ENCODE measurements at places on chromosomes 16 and 17. TPM values are rescaled to one million over a fixed set of nuclear protein-coding genes. Genes with fewer than 3 reads are reported as not detected.

- DNase-seq, result no peak
Measured at GRCh38 chr16:51880776-51881175, 666.2 kb downstream of the TOX3 start.

GRCh38 chr17:83191388-83192160, 112.2 kb downstream of the METRNL start:
- DNase-seq, result peak; percentile 11

DNA sequence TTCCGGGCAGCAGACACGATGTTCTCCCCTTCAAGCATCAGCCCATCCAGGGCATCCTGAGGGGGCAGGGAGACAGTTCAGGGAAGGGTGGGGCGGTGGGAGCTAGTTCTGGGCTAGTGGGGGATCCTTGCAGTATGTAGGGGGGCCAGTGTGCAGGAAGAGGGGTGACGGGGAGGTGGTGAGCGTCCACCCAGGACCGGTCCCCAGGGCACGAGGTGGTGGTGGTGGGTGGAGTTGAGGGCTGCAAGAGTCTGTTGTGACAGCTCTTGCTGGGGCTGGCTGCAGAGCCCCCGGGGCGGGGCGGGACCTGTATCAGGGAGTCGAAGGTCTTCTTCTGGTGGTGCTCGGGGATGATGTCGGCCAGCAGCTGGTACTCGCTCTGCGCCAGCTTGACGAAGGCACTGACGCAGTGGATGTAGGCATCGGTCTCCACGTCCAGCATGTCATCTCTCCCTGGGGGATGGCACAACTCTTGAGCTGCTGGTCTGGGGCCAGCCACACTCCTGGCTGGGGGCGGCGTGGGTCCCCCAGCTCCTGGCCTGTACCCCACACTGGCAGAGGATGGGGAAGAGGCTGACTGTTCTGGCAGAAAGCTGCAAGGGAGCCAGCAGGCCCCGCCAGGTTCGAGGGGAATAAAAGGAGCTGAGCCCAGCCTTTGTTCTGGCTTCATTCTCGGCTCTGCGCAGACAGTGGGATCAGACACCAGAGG, 10.0 kb downstream of the ZACN start:
- DNase-seq, result no peak

GRCh38 chr16:87960852-87961251, 9.6 kb downstream of the BANP start:
- DNase-seq, result no peak

Gene GPRC5C
- total RNA-seq, result 81.0 TPM

DNA sequence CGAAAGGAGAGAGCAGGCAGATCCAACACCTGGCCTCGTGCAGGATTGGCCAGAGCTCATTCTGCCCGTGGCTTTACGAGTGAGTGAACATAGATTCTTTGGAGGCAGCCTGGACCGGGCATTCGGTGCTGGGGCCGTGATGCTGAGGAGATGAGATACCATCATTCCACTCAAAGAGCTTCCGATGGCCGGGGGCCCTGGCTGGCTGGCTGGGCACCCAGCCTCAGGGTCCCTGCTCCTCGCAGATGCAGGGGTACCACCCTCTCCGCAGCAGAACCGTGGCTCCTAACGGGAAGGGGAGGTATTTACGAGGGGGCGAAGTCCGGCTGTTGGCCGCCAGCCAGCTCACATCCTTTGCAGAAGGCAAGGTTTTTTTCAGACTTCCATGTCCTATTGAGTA, 66.1 kb upstream of the FOXF1 start:
- DNase-seq, result no peak

Gene KCNAB3
- total RNA-seq, result 0.77 TPM

GRCh38 chr16:50953290-50953689, 197.8 kb downstream of the SALL1 start:
- no peak for DNase-seq

DNA sequence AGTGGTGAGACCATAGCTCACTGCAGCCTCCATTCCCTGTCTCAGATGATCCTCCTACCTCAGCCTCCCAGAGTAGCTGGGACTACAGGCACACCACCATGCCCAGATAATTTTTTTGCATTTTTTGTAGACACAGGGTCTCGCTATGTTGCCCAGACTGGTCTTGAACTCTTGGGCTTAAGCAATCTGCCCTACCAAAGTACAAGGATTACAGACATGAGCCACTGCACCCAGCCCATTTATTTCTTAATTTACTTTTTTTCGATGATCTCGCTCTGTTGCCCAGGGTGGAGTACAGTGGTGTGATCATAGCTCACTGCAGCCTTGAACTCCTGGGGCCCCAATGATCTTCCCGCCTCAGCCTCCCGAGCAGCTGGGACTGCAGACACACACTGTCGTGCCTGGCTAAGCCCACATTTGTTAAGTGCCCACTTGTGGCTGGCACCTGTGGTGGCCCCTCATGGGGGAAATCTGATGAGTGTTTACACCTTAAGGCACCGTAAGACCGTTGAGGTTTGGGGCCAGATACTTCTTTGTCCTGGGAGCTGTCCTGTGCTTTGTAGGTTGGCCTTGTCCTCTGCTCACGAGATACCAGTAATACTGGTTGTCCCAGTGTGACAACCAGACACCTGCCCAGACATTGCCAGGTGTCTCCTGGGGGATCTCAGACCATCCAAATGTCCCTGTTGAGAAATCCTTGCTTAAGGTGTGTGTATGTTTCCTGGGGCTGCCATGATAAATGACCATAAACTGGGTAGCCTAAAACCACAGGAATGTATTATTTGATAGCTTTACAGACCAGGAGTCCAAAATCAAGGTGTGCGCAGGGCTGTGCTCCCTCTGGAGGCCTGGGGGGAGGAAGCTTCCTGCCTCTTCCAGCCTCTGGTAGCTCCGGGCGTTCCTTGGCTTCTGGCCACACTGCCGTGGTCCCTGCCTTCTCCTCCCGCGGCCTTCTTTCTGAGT, 141.4 kb upstream of the GSE1 start:
- DNase-seq, result no peak

- DNase-seq, result no peak
Measured at GRCh38 chr16:55588799-55589198, 22.3 kb downstream of the CAPNS2 start.

- DNase-seq, result no peak
Measured at GRCh38 chr16:14373406-14373805, 256.7 kb downstream of the PARN start.

Gene PLD2
- 3.8 TPM for total RNA-seq

GRCh38 chr16:71912534-71913275, 17.4 kb downstream of the IST1 start:
- DNase-seq, result no peak

- peak; percentile 48 for DNase-seq
Measured at GRCh38 chr17:45429339-45430005, 3.2 kb downstream of the ARHGAP27 start.

GRCh38 chr17:40018211-40019121, 3.2 kb downstream of the CSF3 start:
- DNase-seq, result peak; percentile 85

DNA sequence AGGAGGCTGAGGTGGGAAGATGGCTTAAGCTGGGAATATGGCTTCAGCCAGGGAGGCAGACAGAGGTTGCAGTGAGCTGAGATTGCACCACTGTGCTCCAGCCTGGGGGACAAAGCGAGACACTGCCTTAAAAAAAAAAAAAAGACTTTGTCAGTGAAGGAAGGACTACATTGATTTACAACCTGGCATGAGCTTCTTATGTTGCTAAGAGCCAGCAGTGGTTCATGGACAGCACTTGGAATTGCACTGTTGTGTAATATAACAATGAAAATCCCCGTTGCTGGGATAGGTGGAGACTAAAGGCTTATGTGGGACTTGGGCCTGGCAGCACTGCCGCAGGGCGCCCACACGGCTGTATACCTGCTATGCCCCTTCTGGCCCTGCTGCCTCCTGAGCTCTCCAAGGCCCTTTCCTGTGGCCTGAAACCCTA, 14.1 kb upstream of the SLC16A5 start:
- no peak for DNase-seq

DNA sequence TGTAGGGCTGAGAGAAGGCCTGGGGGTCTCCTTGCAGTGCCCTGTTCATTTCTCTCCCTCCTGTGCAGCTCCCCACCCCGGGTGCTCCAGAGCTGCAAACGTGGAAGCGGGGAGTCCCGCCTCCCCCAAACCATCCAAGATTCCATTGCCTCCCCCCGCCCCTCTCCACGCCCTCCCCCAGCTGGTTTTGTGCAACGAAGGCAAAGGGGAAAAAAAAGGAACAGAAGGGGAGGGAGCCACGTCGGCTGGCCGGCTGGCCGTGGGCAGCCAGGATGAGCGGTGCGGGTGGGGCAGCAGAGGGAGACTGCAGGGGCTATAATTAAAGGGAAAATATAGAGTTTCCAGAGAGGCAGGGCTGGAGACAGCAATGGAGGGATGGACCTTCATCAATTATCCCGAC, 1.7 kb upstream of the COL1A1 start:
- DNase-seq, result no peak

Gene KRT39
- not detected for total RNA-seq

GRCh38 chr17:73624496-73624988, 19.7 kb downstream of the SDK2 start:
- no peak for DNase-seq

- DNase-seq, result peak; percentile 7
Measured at GRCh38 chr17:16398270-16399267, 16.8 kb upstream of the TRPV2 start.

Gene PRM2
- total RNA-seq, result not detected

GRCh38 chr16:5045499-5046115, 11.9 kb upstream of the NAGPA start:
- no peak for DNase-seq

DNA sequence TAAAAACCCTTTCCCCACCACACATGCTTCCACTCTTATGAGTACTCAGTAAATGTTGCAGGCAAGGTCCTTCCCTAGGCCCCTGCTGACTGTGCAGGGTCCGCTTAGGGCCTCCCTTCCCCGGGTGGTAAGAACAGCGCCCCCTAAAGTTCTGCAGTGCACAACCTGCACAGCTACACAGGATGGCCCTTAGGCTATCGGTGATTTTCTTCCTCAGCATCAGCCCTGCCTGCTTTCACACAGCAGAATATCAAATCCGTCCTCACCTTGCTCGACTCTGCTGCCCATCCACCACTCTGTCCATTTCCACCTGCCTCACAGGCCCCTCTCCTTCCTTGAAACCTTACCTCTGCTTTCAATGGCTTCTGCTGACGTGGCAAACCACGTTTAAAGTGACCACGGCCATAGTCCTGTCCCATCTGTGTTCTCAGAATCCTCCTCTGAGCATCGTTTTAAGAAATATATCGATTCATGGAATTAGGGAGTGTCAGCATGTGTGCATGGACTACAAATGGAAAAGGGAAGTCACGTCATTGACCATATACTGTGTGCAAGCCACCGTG, 51.4 kb upstream of the TMEM132E start:
- DNase-seq, result no peak

GRCh38 chr16:85991856-85992255, 92.9 kb downstream of the IRF8 start:
- no peak for DNase-seq

Gene WNT3
- 0.17 TPM for total RNA-seq

DNA sequence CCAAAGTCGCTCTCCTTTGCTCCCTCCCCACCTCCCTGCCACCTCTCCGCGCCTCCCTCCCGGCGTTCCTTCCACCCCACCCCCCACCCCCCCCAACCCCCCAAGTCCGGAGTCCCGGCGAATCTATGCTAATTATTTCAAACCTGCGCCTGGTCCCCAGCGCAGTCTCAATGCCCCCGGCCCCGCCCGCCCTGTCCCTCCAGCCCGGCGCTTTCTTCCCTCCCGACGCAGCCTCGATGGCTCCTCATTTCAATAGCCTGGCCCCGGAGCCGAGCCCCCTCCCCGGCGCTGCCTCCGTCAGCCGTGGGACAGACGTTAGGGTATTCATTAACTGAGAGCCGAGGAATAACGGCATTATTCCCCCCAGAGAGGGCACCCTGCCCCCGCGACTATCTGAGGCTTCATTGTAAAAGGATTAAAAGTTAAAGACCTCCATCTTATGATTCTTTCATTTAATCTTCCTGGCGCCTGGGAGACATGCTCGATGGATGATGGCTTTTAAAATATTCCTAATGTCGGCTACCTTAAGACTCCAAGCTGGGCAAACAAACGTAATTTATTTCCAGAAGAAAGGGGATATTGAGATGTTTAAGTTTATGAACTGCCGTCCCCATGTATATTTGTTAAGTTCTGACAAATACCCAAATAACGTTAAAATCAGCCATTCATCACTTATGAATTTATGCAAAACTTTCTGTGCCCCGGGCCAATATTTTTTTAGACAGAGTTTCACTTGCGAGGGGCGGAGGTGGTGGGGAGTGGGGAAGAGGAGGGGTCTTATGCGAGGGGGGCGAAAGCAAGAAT, 3.4 kb downstream of the NOG start:
- peak; percentile 19 for DNase-seq
